ENCODE measurements at places on chromosomes 11 and 22.
A peak's percentile ranks its signal among the peaks of the same experiment; 100 is the strongest.

- no peak for DNase-seq
Observed at GRCh38 chr11:34647131-34647530, 26.2 kb downstream of the EHF start.

- DNase-seq, result peak; percentile 60
Observed at GRCh38 chr22:19143967-19144400, 467 bp downstream of the ESS2 start.

DNA sequence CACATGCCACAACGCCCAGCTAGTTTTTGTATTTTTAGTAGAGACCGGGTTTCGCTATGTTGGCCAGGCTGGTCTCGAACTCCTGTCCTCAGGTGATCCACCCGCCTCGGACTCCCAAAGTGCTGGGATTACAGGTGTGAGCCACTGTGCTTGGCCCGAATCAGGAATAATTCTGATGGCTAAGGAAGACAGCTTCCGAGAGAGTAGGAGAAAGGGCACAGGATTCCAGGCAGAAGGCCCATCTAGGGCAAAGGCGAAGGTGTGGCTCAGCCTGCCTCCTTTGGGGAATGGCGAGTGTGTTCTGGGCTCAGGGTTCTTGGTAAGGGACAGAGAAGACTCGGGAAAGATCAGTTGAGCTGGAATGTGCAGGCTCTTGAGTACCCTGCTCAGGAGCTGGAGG is 1.6 kb upstream of the SYCE3 start:
- DNase-seq, result no peak

- DNase-seq, result no peak
Observed at GRCh38 chr22:21042978-21043859, 2.5 kb upstream of the LRRC74B start.

- no peak for DNase-seq
Observed at GRCh38 chr11:70861559-70861958, 390.8 kb downstream of the SHANK2 start.

DNA sequence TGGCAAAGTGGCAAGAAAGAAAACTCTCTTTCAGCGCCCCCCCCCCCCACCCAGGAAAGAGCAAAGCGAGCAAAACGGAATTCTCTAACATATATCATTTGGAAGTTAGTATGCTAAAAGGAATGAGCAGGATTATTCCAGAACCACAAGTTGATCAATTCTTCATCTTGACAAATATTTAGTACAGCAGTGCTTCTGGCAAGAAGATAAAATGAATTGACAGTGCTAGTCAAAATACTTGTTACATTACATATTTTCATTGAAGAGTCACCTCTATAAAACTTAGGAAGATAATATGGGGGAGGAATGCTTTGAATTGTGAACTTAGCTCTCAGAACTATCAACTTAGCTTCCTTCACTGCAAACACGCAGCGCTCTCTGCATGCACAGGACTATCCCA is 377.4 kb downstream of the DYNC2H1 start:
- DNase-seq, result no peak

GRCh38 chr11:17770048-17770652 is 35.6 kb downstream of the KCNC1 start:
- DNase-seq, result no peak

DNA sequence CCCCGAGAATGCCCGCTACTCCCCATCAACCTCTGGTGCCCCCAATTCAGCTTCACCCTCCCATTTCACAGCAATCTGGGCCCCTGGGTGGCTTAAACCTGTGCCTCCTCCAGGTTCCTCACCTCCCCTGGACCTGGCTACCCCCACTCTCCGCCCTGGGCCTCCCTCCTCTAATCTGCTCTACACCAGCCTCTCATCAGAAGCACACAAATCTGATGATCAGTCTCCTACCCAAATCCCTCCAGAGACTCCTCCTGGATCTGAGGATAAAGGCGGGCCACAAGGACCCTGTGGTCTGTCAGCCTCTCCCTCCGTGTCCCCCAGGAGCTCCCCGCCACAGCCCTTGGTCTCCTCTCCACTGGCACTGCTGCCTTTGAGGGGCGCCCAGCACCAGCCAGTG is 23.2 kb upstream of the IGLL1 start:
- DNase-seq, result no peak

GRCh38 chr11:69825037-69825834 is 6.0 kb upstream of the FGF3 start:
- no peak for DNase-seq

- peak; percentile 0 for DNase-seq
Observed at GRCh38 chr11:43145653-43146052, 166.1 kb upstream of the API5 start.

- no peak for DNase-seq
Observed at GRCh38 chr11:73283276-73284000, 11.3 kb downstream of the P2RY6 start.

DNA sequence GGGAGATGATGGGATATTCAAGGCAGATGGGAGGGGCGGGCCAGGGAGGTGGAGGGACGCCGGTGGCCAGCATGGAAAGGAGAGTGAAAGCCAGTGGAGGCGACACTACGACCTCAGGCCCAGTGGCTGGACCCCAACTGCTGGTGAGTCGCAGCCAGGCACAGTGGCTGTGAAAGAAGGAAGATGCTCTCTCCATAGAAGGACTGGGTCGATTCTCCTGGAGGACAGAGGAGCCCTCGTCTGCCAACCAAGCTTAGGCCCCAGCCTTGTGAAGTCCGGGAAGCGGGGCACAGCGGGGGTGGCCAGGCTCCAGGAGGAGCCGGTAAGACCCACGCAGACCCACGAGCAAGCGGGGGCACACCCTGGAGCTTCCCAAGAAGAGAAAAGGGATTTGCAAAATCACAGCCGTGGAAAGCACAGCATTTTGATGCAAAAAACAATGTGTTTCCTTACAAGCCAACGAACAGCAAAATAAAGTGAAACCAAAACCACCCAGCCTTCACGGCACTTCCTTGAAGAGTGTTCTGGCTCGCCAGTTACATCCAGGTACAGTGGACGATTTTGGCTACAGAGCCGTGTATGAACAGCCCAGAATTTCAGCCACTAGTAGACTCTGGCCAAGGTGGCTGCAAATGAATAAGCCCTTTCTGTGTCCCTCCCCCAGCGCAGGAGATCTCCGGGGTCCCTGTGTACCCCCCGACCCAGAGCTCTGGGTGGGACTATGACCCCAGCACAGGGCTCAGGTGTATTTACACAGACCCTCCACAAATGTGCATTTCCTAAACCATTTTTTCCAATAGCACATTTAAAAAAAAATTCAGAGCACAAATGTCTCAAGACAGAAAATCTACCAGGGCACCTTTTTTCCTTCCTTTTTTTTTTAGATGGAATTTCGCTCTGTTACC is 96.9 kb downstream of the TRMU start:
- peak; percentile 36 for DNase-seq

DNA sequence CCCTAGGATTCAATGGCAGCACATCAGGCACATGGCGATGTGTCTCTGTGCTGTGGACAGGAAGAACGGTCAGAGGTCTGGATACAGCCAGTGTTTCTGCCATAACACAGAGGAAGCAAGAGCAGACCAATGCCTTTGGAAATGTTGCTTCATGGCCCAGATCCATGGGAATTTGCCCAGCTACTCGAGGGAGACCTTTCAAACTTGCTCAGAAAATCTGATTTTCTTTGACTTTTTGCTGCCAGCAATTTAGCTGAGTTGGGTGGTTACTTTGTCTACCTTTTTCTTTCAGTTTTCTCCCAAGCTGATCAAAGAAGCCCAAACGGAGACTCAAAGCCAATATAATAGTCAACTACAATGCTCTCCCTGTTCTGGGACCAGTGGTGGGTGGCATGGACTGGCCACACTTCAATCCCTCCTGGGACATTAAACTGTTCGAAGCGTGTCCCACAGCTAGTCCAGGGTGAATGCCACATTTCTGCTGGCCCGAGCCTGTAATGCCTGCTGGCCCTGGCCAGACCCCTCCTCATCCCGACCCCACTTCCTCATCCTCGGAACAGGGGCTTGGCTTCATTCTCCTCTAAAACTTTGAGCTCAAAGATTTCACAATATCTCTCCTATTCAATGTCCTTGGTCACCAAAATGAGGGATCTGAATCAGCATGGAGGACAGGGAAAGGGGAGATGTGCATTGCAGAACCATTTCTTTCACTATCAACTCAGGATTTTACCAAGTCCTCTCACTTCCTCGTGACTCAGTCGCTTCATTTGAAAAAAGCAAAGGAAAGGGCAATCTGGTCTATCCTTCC is 93.3 kb downstream of the ABTB2 start:
- DNase-seq, result no peak

DNA sequence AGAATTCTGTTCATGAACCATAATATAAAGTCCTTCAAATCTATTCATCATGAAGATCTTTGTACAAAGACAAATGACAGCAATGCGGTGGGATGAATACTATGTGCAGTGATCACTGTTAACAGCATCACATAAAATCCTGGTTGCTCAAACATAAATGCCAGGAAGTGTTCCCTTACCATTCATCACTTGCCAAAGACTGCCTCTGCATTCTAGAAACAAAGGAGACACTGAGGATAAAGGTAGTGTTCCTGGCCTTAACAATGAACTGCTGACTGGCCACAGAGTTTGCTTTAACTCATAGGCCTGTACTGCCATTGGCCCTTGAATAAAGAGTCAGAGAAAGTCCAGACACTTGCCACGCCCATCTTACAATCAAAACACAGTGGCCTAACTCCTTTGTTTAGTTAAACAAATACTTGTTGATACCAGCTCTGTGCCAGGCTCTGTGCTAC is 29.5 kb downstream of the C2CD3 start:
- DNase-seq, result no peak

- DNase-seq, result no peak
Observed at GRCh38 chr11:35539256-35539655, 13.8 kb upstream of the PAMR1 start.

Data from activated T-cell treated with anti-CD3 and anti-CD28 coated beads, Interleukin-2, amount 50 U/mL, for 72 hours (primary cell).